ENCODE measurements at places on chromosomes 6 and 20.

- no peak for DNase-seq
Observed at GRCh38 chr6:151493804-151494234, at the start of gene CCDC170. TSS of gene CCDC170 (plus strand) at chr6:151494017. CDS start at chr6:151494129, 112 bp downstream.

DNA sequence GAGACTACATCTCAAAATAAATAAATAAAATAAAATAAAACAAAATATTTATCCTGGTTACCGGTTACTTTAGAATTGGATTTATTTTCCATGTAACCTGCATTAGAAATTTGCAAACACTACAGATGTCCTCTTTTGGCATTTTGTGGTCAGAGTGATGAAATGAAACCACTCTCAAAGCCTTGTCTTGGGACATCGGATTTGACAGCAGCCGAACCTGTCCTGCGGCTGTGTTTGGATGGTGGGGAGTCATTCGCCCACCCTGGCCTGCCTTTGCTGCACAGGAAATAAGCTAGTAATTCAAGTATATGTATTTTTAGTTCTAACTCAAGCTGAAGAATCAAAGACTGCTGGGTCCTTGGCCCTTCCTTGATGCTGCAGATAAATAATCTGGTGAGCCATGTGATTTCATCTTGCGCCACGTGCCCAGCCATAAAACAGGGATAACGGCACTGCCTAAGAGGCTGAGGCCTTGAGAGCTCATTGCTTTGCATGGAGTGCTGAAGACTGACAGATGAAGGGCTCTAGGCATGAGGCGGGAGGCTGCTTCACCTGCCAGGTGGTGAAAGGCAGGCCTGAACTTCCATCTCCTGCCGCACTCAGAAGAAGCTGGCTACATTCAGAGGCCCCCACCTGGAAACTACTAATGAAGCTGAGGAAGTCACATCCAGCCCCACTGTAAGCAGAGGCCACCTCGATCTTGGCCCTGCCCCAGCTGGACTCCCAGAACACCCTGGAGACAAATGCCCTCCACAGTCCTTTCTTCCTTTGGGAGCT is 76.9 kb downstream of the NOL4L start:
- DNase-seq, result no peak

- DNase-seq, result no peak
Observed at GRCh38 chr6:150511313-150511712, 88.4 kb upstream of the PLEKHG1 start.

GRCh38 chr20:33832103-33832804 is 21.1 kb downstream of the CHMP4B start:
- no peak for DNase-seq

- DNase-seq, result peak; percentile 73
Observed at GRCh38 chr6:26195376-26195923, 108.2 kb downstream of the HFE start.

DNA sequence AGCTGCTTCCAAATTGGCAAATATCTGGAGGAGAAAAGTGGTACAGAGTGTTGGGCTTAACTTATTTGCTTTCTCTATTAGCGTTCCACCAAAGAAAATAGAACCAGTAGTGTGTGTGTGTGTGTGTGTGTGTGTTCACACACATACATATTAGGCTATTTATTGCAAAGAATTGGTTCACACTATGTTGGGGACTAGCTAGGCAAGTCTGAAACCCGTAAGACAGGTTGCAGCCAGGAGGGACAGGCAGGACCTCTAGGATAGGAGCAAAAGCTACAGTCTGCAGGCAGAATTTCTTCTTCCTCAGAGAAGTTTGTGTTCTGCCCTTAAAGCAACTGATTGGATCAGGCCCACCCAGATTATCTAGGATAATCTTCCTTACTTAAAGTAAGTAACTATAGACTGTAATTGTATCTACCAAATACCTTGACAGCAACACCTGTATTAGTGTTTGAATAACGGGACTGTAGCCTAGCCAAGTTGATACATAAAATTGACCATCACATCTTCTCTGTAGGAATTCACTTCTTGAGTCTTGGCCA is 12.8 kb downstream of the KCTD20 start:
- DNase-seq, result no peak

GRCh38 chr6:31468311-31468710 is 29.6 kb upstream of the MICB start:
- no peak for DNase-seq
